ENCODE measurements at places on chromosomes 2 and 18.

GRCh38 chr2:152762202-152762601, 43.8 kb downstream of the ARL6IP6 start:
- no peaks in the 10 kb centered on the region for H3K36me3 ChIP-seq
- H3K4me1 ChIP-seq, result peaks cover 8% of the 10 kb centered on the region
- peak; percentile 95 for DNase-seq
- H3K4me3 ChIP-seq, result no peak overlapping the region

DNA sequence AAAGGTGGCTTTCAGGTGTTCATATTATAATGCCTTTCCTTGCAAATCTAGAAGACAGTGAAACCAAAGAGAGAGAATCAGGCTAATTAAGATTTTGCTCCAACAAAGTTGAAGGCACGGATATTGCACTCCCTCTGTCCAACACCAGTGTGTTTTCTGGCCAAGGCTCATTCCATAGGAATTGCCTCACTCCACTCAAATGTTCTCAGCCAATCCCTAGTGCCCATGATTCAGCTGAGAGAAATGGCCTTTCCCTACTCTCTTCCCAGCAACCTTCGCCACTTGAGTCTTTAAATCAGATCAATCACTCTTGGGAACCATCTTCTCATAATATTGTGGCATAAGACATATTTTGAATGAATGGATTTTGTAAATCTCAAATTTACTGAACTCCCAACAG, 768.2 kb upstream of the ACVR2A start:
- no peak overlapping the region for H3K4me3 ChIP-seq
- H3K4me1 ChIP-seq, result no peaks in the 10 kb centered on the region
- H3K36me3 ChIP-seq, result no peaks in the 10 kb centered on the region

- H3K4me1 ChIP-seq, result peaks cover 5% of the 10 kb centered on the region
- no peaks in the 10 kb centered on the region for H3K36me3 ChIP-seq
- H3K27me3 ChIP-seq, result no peaks in the 10 kb centered on the region
- no peak overlapping the region for H3K27ac ChIP-seq
Observed at GRCh38 chr2:181471226-181471625, 14.0 kb downstream of the ITGA4 start.

DNA sequence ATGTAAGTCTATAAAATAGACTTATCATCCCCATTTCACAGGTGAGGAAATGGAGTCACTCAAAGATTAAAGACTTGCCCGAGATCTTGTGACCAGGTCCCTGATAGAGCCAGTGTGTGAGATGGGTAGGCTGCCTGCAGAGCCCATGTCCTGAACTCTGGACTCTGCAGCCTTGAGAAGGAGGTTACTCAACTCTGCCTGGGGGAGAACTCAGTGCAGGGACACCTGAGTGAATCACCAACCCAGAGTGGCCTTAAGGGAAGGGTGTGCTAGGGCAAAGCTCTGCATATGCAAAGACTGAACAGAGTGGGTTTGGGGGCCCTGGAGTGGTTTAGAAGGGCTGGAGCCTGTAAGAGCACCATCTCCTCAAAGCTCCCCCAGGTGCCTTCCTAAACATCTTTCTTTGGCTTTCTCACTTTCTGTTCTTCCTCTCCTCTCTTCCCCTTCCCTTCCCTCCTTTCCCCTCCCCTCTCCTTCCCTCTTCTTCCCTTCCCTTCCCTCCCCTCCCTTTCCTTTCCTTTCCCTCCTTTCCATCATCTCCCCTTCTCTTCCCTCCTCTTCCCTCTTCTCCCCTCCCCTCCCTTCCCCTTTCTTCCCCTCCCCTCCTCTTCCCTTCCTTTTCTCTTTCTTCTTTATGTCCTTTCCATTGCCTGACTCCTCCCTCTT, 67.6 kb downstream of the CELF4 start:
- H3K36me3 ChIP-seq, result no peaks in the 10 kb centered on the region
- no peak overlapping the region for H3K27ac ChIP-seq
- no peak overlapping the region for H3K4me3 ChIP-seq
- H3K27me3 ChIP-seq, result no peaks in the 10 kb centered on the region
- no peak for DNase-seq

DNA sequence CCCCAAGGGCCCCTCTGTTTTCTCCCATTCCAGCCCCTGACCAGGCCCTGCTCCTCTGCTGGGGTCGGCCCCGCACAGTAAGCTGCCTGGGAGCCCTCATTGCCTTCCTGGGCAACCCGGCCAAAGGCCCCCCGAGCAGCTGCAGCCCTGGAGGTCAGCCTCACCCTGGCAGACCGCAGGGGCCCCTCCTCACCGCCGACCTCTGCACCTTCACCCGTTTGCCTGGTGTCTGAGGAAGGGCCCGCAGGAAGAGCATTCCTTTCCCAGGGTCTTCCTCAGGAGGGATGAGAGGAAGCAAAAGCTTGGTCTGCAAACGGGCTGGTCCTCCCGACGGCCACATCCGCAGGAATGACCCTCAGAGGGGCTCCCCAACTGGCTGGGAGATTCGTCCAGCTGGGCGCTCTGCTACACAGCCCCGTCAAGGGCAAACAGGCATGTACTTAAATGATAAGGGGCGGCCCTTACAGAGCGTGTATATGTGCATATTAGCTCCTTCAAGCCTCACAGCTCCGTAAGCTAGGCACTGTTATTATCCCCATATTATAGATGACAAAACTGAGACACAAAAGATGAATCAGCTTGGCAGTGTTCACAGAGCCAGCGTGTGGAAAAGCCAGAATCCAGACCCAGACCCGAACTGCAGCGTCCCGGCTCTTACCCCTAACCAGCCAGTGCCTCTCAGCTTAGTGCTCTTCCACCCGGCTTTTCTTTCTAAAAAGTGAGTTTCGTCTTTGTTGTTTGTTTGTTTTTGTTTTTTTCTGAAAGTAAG, 52.8 kb downstream of the SLC4A1AP start:
- no peak overlapping the region for H3K27ac ChIP-seq
- H3K36me3 ChIP-seq, result no peaks in the 10 kb centered on the region
- DNase-seq, result no peak
- H3K27me3 ChIP-seq, result no peaks in the 10 kb centered on the region
- H3K4me1 ChIP-seq, result peaks cover 23% of the 10 kb centered on the region
- no peak overlapping the region for H3K4me3 ChIP-seq
